GM04503 (cell line): ENCODE measurements at places on chromosomes 12 and 14.

DNA sequence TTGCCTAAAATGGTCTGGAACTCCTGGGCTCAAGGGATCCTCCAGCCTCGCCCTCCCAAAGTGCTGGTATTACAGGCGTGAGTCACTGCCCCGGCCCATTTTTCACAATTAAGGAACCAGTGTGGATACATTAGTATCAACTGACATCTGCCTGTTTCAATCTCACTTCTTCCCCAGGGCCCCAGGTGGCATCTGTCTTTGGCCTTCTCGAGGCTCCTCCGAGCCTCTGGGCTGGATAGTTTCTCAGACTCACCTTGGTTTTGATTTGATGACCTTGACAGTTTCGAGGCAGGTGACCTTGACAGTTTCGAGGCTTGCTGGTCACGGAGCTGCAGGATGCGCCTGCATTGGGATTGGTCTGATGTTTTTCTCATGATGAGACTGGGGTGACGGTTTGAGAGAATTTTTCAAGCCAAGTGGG is 41.0 kb upstream of the NCOR2 start:
- no peak for DNase-seq

DNA sequence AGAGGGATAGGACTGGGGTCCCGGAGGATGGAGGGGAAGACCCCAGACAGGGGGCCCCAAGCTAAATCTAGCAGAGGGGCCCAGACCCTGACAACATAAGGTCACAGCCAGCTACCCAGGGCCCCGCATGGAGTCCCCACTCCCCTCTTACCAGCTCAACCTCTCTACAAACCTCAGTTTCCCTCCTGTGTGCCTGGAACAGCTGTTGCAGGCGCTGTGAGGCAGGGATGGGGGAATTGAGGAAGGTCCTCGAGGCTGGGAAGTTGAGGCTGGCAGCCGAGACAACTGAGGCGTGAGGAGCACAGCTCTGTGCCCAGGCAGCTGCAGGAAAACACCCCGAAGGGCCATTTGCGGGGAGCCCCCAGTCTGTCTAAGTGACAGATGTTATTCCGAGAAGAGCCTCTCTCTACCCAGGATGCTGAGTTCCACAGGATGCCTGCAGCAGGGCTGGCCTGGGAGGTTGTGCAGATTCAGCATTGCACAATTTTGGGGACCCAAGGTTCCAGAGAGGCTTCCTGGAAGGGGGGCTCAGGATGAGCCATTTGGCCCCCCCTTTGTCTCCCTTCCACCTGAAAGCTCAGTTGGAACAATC is 42.7 kb upstream of the NCOR2 start:
- DNase-seq: no peak

- DNase-seq: peak; percentile 4
These were observed at the start of gene BICDL1 for GRCh38 chr12:119988472-119989360. BICDL1 (plus strand) TSS chr12:119989236; CDS start chr12:119989869, 633 bp downstream.

- no peak for DNase-seq
These were observed 18.2 kb upstream of the FAIM2 start for GRCh38 chr12:49921936-49922335.

DNA sequence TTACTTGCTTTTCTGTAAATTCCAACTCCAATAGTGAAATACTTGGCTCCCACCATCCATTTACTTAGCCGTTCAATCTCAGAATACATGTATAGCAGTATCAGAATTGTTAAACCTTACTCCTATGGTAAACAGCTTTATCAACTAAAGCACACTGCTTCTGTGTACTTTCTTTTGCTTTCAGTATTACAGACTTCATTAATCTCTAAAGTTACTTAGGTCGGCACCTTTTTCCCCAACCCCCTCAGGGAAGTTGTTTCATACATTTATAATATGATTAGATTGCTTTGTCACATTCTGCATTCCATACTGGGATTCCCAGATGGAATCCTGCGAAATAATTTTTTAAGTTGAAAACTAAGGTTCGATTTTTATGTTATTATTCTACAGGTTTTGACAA is 12.5 kb downstream of the AVPR1A start:
- no peak for DNase-seq

DNA sequence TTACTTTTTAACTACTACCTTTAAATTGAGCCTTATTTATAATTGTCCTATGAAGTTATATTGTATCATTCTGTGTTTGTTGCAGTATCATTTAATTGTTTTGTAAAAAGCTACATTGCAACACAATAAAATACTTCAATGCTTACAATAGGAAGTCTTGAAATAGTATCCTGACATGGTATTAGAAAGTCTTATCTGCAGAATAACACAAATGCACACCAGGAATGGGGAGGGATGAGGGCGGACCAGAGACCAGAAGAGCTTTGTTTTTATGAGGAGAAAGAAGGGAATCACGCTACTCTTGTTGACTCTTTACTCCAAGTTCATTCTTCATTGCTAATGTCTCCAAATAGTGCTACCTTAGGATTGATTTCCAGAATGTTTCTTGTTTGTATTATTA is 120.2 kb downstream of the MON2 start:
- no peak for DNase-seq

DNA sequence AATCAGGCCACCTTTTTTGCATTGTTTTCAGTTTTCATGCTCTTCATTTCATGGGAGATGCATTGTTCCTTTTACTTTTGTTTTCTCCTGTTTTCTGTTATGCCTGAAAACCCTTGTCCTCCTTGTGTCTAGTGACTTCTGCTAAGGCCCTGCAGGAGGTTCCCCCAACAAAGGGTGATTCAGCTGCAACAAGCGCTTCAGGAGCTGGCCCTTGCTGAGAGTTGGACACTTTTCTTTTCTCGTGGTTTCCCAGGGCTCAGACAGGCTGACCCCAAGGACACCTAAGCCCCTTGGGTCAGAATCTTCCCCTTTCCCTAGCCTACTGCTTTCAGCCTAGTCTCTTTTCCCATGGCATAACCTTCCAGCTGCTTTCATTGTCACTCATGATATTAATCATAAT is 98.9 kb downstream of the PLXNC1 start:
- no peak for DNase-seq

GRCh38 chr12:79156846-79157463 is 292.4 kb downstream of the SYT1 start:
- DNase-seq: no peak

GRCh38 chr12:4134448-4135263 is 138.9 kb upstream of the CCND2 start:
- no peak for DNase-seq
